ENCODE measurements at places on chromosomes 12 and 14.

GRCh38 chr12:26340649-26341048 lies 145.3 kb downstream of the SSPN start:
- DNase-seq, result no peak

- DNase-seq, result no peak
Observed at GRCh38 chr14:98791661-98792060, 480.3 kb downstream of the BCL11B start.

GRCh38 chr12:47829584-47829983 lies 9.9 kb upstream of the HDAC7 start:
- DNase-seq, result no peak

DNA sequence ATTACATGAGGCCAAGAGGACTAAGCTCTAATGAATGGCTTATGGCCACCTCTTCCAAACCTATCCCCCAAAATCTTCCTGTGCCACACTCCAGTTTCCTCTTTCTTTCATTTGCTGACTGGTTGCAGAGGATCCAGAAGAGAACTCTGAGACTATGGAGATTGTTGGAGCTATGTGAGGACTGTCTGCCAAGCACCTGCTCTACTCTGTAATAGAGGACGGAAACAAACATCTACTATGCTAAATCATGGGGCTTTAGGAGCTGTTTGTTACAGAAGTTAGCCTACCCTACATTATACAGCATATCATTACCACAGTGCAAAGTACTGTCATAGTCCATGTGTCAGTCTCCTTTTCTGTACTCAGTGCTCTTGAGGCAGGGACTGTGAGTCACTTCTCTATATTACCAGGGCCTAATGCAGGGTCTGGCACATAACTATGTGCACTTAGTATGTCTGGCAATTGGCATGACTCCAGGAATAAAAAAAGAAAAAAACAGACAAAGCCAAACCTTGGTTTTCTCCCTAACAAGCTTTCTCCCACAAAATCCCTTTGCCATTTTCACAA lies 95.1 kb downstream of the RPAP3 start:
- no peak for DNase-seq

GRCh38 chr14:100739306-100739705 lies 12.6 kb downstream of the DLK1 start:
- no peak for DNase-seq

- DNase-seq, result no peak
Observed at GRCh38 chr14:79090641-79091180, 920.5 kb downstream of the NRXN3 start.

- DNase-seq, result no peak
Observed at GRCh38 chr12:31899109-31899508, 60.1 kb upstream of the RESF1 start.

- DNase-seq, result peak; percentile 37
Observed at GRCh38 chr14:63770187-63770807, 42.4 kb upstream of the SGPP1 start.

GRCh38 chr12:104498211-104498801 lies 41.6 kb downstream of the CHST11 start:
- DNase-seq, result no peak

- DNase-seq, result no peak
Observed at GRCh38 chr12:5560265-5560664, 128.4 kb downstream of the NTF3 start.

DNA sequence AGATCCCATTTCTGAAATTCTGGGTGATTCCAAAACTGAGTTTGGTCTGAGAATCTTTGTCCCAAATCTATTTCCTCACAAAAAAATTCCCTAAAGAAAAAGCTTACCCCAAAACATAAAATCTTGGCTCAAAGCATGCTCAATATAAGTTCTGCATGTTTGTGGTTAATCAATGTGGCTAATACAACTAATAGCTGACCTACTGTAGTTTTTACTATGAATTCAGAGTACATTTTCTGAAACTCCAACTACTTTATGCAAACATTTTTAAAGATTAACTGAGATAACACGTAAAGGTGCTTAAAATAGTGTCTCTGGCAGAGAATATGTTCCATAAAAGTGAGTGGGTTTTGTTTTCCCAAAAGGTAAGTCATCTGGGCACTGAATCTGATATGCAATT lies 133.1 kb downstream of the MED13L start:
- no peak for DNase-seq

GRCh38 chr12:5369298-5369697 lies 62.6 kb upstream of the NTF3 start:
- no peak for DNase-seq

GRCh38 chr14:38138473-38139138 lies 69.1 kb upstream of the SSTR1 start:
- no peak for DNase-seq
